ENCODE measurements at places on chromosomes 2 and 18.

GRCh38 chr2:226679389-226680065 lies 120.1 kb downstream of the IRS1 start:
- DNase-seq = no peak

DNA sequence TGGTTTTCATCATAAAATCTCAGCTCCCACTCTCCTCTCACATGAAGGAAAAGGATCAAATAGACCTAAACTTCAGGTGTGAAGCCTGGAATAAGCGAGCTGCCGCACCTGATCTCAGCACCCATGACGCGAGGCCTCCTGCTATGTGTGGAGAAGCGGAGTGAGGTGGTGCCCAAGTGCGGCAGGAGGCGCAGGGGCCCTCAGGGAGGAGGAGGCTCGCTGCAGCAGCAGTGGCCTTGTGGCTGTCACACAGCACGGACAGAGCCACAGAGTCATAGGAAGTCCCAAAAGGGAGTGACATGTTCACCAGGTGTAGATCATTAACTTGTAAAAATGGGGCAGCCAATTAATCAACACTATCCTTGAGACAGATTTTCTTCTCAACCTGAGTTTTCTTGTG lies 9.1 kb downstream of the SCLY start:
- no peak for DNase-seq

DNA sequence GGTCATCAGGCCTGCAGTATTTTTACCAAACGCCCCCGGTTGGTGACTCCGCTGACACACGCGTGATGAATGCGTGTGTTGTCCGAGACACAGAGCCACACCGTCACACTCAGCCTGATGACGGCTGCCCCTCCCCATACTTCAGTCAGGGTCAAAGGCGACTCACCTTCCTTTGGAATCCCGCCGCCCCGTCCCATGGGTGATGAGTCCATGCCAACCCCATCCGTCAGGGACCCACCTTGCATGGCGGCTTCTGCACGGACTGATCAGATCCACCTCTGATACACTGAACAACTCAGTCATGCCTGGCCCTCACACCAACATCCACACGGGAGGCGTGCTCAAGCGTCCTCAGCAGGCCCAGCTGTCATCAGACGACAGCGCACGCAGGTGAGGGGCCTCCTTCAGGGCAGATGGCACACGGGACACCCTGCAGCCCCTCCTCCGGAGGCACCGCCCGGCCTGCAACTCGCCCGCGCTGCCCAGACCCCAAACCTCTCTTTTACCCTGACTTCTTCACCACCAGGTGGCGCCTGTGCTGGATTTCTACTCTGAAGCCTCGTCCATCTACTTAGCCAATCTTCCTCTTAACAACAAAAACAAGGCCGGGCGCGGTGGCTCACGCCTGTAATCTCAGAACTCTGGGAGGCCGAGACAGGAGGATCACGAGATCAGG lies 89.2 kb downstream of the ZNF516 start:
- peak; percentile 42 for DNase-seq

- no peak for DNase-seq
Measured at GRCh38 chr2:9232886-9233285, 26.3 kb downstream of the ASAP2 start.

- no peak for DNase-seq
Measured at GRCh38 chr2:189208254-189208653, 28.7 kb upstream of the COL5A2 start.

- no peak for DNase-seq
Measured at GRCh38 chr2:102005449-102005848, 13.7 kb downstream of the IL1R2 start.

Measured in activated CD8-positive, alpha-beta memory T cell treated with anti-CD3 and anti-CD28 coated beads, Interleukin-2, amount 50 U/mL, for 48 hours (primary cell).